ENCODE measurements at places on chromosomes 7 and 10.
A peak's percentile ranks its signal among the peaks of the same experiment; 100 is the strongest.

DNA sequence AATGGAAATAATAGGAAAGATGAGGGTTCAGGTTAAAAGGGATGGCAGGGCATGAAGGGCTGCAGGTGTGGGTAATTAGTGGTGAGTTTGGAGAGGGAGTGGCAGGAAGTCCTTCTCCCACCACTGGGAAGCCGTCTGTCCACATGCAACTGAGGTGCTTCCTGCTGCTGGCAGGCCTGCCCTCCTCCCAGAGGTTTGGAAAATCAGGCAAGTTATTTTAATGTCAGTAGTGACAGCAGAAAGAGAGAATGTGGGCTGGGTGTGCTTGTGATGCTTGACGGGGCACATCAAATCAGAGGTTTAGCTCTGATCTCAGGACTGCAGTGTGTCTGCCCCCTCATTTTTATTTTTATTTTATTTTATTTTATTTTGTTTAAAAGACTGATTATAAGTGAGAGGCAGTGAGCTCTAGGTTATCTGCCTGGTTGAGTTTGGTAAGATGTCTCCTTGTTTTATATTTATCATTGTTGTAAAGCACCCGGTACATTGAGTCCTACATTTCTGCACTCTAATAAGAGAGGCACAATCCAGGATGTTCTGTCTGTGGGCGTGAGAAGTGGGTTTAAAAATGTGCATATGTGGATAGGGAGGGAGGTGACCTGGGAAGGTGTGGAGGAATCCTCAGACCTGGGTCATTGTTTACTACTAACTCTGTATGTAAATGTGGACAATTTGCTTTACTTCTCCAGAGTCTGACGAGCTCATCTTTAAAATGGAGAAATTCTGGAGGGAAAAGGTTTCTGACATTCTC lies 504.4 kb downstream of the LRMDA start:
- no peak for DNase-seq

DNA sequence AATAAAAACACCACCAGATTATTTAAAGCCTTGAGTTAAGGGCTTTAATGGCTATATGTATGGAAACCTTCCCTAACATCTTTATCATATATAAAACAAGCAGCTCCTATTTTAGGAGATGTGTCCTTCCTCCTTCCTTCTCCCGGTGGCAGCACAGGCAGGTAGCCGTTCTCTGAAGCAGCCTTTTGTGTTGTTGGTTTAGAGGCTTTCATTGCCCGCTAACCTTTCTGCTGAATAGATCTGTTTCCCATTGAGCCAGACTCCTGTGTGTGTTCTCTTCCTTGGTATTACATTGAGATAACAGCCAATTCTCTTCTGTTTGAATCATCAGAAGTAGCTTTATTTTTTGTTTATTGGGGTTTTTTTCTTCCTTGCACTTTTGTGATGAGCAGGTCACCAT lies 131.3 kb downstream of the CACNB2 start:
- DNase-seq, result no peak

DNA sequence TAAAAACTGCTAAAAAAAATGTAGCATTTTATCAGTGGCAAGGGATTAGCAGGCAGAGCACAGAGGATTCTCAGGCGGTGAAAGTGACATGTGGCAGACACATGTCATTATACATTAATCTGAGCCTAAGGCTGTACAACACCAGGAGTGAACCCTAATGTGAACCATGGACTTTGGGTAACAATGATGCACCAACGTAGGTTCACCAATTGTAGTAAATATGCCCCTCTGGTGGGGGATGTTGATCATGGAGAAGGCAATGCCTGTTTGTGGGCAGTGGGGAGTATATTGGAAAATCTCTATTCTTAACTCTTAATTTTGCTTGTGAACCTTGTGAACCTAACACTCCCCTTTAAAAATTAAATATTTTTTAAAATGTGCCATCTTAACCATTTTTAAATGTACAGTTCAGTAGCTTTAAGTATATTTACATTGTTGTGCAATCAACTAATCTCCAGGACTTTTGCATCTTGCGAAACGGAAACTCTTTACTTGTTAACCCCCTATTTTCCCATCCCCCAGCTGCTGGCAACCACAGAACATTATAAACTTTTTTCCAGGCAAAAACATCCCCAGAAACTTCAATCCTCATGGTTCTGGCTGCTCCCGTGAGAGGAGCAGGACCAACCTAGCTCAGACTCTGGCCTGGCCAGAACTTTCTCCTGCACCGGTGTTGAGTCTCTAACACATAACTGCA lies 29.9 kb downstream of the LRRC20 start:
- peak; percentile 82 for DNase-seq

DNA sequence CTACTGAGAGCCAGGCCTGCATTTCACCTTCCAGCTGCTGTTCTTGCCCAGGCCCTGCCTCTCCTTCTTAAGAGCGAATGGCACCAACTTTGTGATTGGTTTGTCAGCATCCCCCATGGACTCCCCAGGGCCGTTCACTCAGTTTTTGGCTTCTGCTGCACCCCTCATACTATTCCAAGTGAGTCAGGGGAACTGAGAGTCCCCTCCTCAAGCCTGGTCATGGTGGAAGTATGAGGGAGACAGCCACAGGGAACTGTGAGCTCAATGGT lies 62.4 kb upstream of the ANTXRL start:
- no peak for DNase-seq

- DNase-seq, result peak; percentile 95
These were observed 3.9 kb downstream of the UBE2H start for GRCh38 chr7:129948877-129949291.
